ENCODE measurements at places on chromosomes 1 and 21.

- no peak for DNase-seq
Observed at GRCh38 chr1:38132681-38133080, 86.1 kb upstream of the POU3F1 start.

DNA sequence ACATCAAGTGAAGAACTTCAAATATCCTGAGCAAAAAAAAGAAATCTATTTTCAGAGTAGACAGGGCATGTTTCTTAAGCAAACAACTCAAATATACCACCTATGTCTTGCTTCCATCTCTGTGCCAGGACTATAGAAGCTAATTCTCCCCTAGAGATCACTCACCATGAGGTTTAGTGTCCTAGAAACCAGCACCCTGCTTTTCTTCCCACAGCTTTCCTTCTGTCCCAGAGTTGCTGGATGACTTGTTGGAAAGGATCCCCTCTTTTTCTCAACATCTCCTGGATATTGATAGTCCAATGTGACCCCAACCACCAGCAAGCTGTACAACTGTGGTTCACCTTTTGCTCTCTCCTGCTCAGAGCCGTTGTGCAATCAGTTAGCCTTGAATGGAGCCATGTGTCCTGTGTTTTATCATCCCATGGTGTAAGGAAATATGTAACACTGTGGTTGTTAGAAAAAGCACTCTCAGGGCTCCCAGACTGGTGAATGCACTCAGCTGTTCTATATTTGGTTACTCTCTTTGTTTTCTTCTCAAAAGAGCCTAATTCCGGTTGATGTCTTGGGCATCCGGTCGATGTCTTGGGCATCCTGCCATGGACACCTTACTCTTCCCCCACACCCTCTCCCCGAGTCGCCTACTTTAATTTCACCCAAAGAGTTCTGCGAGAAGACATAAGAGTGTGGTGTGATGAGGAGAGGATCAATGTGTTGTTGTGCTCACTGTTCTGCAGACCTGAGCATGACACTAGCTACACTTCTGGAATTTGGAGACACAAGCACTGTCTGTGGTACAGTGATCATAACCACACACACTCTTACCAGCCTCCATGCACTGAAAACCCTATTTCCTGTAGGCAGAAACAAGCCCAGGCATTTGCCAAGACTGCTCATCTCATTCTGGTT is 1.7 kb downstream of the TNFSF4 start:
- DNase-seq: no peak

DNA sequence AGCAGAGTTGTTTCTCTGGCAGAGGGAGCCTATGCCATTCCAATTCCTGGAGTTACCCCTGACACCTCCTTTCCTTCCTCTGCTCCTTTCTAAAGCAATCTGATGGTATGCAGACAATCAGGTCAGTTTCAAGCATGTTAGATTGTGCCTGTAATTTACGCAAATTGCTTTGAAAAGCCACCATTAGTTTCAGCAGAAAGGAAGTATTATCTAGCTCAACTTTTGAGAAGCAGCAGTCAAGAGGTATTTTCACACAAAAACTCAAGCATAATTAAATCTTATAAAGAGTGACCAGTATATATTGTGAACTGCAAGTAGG is 2.2 kb downstream of the ERRFI1 start:
- no peak for DNase-seq

DNA sequence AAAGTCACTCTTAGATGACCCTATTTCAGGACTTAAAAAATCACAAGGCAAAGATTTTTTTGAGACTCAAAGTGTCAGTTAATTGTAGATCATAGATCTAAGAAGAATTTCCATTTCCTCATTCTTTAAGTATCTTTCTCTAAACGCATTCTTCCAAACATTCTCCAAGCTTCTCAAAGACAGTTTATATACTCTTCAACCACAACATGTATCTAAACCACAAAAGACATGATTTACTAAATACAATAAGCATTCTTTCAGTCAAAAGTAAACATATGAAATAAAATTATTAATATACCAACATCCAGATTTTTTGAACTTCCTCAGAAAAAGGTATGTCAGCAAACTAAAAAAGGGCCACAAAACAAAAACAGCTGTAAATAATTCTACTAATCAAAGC is 24.4 kb downstream of the RC3H1 start:
- DNase-seq: no peak

- no peak for DNase-seq
Observed at GRCh38 chr1:67135354-67135753, 584 bp upstream of the C1orf141 start.

- DNase-seq: no peak
Observed at GRCh38 chr1:39317910-39318633, 113.6 kb downstream of the MACF1 start.

GRCh38 chr1:98104289-98104688 is 183.5 kb upstream of the DPYD start:
- no peak for DNase-seq

DNA sequence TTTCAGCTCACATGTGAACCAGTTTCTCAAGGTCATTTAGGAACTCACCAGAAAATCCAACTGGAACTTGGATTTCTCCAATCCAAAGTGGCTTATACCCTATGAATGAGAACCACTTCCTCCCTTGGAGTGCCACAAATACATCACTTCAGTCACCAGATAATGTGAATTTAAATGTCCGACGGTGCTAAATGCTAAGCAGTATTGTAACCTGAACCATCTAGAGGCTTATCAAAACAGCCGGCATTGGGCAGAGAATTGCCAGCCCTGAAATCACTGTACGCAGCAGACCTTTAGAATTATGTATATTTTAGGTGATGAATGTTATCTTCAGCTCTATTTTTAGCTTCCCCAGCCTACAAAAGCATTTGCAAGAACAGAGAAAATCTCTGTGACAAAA is 76.8 kb upstream of the COX20 start:
- no peak for DNase-seq

DNA sequence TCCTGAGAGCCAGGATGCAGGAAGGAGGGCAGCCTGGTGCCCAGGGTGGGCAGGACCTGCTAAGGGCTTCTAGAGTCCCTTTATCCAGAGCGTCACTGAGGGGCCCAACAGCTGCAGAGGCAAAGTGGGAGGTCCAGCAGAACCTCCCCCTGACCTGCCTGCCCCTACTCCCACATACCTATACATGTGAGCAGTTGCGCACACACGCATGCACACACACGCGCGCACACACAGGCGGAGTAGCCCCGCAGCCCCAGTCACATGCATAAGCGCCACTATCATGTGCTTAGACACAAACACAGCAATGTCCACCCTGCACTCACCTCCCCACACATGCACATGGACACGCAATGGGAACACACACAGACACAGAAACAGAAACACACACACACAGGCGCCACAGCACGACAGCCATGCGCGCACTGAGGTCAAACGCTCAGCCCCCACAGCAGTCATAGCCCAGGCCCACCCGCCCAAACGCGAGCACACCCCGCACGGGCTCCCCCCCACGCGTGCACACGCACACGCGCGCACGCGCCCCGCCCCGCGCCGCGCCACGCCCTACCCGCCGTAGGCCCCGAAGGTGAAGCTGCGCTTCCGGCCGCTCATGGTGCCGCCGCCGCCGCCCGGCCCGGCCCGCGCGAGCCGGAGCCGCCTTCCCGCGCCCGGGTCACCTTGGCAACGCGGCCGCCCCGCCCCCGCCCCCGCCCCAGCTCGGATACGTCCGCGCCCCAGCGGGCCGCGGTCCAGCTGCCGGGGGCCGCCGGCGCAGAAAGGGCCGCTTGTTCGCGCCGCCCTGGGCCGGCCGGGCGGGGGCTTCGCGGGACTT is 17.7 kb downstream of the RAP1GAP start:
- peak; percentile 79 for DNase-seq

DNA sequence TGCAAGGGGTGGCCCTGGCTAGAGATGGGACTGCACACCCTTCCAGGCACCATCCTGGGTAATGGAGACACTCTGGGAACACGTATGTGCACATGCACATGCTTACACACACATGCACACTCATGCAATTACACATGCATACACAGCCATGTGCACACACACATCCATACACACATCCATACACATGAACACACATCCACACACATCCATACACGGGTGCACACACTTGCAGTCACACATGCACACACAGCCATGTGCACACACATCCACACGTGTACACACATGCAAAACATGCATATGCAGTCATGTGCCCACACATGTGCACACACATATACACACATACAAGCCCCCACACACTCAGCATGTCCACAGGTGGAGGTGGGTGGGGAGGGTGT is 22.3 kb upstream of the POFUT2 start:
- no peak for DNase-seq

DNA sequence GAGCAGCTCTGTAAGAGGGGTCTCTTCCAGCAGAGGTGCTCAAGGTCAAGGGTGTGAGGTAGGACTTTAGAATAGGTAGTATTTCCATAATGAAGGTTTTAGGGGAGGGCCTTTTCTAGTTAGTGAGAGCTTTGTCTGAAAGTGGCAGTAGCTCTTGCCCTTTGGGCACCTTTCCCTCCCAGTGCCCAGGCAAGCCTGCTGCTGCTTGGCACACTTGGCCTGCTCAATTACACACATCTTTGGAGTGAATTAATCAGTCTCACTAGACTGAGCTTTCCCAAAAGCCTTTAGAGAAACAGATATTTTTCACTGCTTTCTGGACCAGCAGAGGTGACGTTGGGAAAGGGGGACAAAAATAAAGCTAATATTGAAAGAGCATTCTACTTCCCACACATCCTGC is 48.0 kb downstream of the MAB21L3 start:
- no peak for DNase-seq

DNA sequence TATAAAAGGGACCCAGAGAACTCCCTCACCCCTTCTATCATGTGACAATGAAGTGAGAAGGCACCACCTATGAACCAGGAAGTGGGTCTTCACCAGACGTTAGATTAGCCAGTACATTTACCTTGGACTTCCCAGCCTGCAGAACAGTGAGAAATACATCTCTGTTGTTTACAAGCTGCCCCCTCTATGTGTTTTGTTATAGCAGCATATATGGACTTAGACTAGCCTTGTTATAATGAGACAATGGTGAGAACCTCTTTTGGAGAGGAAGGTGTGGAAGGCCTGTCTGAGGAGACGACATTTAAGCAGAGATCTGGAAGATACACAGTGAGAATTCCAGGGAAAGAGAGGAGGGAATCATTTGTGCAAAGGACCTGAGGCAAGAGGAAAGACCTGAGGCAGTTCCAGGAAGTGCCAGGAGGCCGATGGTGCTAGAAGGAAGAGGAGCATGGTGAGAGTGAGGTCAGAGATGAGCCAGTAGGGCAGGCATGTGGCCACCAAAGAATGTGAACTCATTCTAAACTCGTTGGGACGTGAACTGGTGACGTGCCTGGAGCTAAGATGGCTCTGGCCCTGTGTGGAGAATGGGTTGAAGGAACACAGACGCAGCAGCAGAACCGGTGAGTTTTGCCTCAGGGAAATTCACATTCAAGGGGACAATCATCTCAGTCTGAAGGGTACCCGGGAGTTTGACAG is 98.9 kb upstream of the IRF2BP2 start:
- no peak for DNase-seq

Data from GM13976 (cell line).